ENCODE measurements at places on chromosomes 11 and 22.

DNA sequence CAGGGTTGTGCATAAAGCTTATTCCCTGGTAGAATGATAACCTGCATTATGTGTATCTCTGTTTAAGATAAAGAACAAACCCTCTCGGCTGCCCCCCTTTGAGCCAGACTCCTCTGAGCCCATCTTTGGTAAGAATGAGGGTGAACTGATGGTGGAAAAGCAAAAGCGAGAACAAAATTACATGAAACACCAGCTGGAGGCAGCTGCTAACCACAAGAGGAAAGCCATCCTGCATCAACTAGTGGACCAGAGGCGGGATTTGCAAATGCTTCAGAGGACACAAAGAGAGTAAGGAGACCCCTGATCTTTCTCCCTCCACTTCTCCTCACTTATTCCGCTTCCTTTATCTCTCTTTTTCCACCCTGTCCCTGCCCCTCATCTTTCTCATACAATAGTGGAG is 40.3 kb downstream of the CCDC81 start:
- DNase-seq: no peak

- DNase-seq: no peak
These were observed 201.6 kb downstream of the DSCAML1 start for GRCh38 chr11:117595440-117595839.

DNA sequence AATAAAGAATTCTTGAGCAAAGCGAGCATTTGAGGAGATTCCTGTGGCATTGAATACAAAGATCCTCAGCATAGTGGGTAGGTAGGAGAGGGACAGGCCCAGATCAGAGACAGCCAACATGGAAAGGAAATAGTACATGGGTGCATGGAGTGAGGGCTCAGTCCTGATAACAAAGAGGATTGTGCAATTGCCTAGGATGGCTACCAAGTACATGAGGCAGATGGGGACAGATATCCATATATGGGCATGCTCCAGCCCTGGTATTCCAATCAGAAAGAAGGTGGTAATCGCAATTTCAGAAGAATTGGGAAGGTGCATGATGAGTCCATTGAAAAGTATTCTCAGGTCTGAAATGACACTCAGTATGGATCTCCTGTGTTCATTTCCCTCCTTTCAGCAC is 8.6 kb downstream of the OR51T1 start:
- DNase-seq: peak; percentile 74

- peak; percentile 97 for DNase-seq
These were observed 6.8 kb upstream of the CHKA start for GRCh38 chr11:68127714-68128681.

DNA sequence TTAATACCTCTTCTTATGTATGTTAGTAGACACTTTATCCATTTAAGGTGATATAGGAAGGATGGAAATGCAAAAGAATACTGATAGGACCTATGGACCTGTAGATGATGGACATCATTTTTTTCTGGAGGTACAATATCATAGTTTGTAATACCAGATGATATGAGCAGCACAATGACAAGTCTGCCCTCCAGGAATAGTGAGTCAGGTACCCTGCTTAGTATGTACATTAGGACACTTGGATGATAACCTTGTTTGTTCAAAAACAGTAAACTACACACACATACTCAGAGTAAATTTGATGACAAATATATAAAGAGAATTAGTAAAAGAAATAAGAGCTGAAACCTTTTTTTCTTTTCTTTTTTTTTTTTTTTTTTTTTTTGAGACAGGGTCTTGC is 58.7 kb upstream of the B3GNT6 start:
- no peak for DNase-seq

DNA sequence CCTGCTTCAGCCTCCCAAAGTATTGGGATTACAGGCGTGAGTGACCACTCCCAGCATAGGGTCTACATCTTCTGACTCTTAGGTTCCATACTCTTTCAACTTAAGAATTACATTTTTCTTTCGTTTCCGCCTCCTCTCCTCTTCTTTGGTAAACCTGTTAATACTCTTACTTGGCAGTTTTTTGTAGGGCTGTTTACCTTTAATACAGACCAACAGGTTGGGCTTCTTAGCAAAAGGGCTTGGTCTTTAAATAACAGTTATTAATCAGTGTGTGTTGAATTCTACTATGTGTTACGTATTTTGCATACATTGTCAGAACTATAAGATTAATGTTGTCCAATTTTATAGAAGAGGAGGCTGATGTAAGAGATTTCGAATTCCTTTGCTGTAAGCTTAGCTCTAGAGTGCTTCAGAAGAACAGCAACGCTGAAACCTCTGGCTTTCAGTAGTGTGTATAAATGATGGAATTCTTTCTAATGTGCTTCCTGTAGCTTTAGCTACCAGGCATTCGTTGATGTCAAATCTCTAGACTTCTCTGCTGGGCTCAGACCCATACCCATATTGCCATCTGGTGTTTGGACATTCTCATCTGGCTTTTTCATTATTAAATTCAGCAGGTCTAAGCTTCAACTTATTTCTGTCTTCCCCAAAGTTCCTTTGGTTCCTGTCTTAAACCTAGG is 3.1 kb downstream of the FDX1 start:
- DNase-seq: peak; percentile 51

GRCh38 chr11:61787928-61788491 is 4.4 kb downstream of the TMEM258 start:
- DNase-seq: peak; percentile 65

GRCh38 chr11:126501641-126502040 is 146.2 kb downstream of the ST3GAL4 start:
- no peak for DNase-seq

GRCh38 chr11:134691985-134692384 is 279.9 kb upstream of the B3GAT1 start:
- DNase-seq: no peak

- DNase-seq: no peak
These were observed 110.2 kb upstream of the MTNR1B start for GRCh38 chr11:92859156-92859690.

- no peak for DNase-seq
These were observed 75.3 kb downstream of the PKNOX2 start for GRCh38 chr11:125239585-125240560.

DNA sequence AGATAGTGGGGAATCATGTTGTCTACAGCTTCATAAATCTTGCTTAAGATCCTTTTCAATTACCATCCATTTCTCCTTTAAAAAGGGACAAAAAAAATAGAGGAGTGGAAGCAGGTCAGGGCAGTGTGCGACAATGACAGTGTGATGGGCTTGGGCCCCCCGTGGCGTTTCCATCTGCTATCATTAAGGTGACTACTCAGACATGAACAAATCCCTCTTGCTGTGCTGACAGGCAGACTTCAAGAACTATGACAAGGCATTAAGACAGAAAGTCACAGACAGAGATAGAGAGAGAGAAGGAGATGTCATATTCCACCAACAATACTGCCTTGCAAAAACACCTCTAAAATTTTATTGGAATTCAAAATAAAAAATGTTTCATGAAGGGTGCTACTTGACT is 263.2 kb downstream of the DCDC1 start:
- peak; percentile 42 for DNase-seq

GRCh38 chr11:103736315-103737036 is 300.0 kb upstream of the DDI1 start:
- no peak for DNase-seq

DNA sequence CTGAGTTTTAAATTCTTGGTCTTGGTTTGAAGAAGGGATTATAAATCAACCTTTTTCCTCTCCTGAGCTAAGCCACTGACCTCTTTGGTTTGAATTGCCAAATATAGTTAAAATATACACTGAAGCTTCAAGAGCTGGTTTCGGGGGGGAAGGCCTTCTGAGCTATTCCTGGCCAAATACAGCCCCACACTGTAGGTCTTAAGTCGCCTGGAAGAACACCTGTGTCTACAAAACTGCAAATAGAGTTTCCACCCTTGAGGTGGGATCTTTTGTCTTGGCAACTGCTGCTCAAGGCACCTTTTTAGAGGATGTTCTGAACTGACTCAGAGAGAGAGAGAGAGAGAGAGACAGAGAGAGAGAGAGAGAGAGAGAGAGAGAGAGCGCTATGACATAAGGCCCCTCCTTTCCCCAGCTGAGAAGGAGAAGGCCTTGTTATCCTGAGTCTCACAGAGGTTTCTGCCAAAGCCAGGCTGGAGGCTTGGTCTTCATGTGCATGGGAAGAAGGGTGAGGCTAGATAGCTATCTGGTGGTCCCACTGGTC is 5.5 kb downstream of the ADM start:
- DNase-seq: no peak

- no peak for DNase-seq
These were observed 327.4 kb downstream of the CTTN start for GRCh38 chr11:70725739-70726138.

GRCh38 chr11:132278801-132279574 is 908.6 kb downstream of the NTM start:
- DNase-seq: peak; percentile 55

DNA sequence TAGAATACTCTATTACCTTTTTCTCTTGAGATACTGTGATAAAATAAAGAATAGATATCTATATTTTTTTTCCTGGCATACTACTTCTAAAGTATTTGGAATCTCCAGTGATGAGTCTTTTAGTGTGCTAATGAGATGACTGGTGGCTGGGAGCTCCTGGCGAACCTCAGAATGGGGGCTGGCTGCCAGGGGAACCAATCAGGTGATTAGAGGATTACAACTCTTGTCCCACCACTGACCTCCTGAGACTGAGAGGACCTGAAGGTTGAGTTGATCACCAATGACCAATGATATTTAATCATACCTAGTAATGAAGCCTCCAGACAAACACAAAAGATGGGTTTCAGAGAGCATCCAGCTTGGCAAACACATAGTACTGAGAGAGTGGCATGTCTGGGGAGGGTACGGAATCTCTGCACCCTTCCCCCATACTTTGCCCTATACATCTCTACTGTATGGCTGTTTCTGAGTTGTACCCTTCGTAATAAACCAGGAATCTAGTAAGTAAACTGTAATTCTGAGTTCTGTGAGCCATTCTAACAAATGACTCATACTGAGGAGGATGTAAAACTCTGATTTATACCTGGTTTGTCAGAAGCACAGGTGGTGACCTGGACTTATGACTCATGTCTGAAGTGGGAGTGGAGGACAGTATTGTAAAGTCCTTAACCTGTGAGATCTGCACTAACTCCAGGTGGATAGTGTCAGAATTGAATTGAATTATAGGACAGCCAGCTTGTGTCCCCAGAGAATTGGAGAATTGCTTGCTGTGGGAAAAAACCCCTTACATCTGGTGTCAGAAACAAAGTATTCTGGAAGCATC is 325.3 kb upstream of the LRRC4C start:
- no peak for DNase-seq

GRCh38 chr11:1858576-1858975 is 5.7 kb downstream of the LSP1 start:
- no peak for DNase-seq

DNA sequence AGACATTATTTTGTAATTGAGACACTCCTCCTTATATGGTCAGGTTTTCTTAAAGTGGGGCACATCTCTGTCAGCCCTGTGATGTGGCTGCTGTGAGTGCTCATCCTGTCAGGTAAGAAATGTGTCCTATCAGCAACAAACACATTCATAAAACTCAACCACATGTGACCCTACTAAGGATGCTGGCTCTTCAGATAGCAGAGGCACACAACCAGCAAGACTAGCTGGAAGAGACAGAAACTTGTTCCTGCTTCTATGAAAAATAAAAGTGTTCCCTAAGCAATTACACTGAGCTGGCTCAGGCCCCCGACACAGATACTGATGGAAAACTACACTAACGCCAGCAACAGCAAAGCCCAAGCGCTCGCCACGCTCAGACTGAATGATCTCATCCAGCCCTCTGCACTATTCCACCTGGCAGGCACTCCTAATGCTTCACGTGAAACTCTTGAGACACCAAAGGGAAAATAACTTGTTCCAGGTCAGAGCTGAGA is 49.8 kb upstream of the CYP2D6 start:
- DNase-seq: peak; percentile 76

GRCh38 chr22:24501301-24502005 is 6.3 kb downstream of the UPB1 start:
- DNase-seq: no peak

- DNase-seq: no peak
These were observed 16.8 kb upstream of the PRG2 start for GRCh38 chr11:57407010-57407920.

GRCh38 chr11:42571131-42571877 is 740.5 kb upstream of the API5 start:
- DNase-seq: no peak

- no peak for DNase-seq
These were observed 124.2 kb upstream of the PITPNB start for GRCh38 chr22:28043266-28043665.

DNA sequence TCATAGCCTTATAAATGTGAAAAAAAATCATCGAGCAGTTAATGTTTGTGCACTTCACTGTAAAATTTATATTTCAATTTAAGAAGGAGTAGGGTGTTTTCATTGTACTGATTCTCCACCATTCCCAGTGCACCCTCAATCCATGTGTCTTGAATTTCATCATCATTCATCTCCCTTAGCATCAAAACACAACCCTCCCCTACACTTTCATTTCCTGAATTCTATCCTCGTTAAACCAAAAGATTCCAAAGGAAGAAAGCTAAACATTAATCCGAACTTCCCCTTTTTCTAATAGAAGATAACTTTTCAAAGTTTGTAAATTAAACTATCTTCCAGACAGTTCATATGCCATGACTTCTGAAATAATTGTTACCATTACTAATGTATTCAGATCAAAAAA is 34.1 kb upstream of the OR8B8 start:
- DNase-seq: peak; percentile 71

DNA sequence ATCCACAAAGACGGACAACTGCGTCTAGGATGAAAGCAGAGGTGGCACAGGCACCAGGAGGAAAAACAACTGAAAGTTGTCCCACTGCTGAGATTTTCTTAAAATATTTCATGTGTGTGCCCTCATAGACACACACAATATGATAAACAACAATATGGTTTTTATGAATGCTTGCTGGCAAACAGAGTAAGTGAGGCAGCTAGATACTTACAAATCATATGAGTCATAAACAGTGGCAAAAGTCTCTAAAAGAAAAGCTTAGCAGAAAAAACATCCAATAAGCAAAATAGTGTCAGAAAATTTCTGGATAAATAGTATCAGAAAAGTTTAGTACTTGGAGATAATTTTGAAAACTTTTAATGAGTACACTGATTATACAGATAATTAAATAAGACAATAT is 101.2 kb upstream of the DDI1 start:
- no peak for DNase-seq

DNA sequence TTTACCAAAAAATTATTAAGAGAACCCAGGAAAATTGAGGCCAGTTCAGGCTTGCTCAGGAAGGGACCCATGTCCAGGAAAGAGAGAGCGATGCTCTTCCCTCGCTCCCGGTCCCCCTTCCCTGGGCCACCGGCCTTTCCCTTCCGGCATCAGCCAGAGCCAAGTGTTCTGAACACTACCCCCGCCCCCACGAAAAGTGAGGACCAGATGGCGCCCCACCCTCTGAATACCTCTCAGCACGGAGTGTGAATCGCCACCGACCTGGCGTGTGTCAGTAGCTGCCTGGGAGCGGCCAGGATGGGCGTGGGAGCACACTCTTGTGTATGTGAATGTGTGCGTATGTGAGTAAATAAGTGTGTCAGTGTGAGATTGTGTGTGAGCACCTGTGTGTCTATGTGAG is 20.2 kb downstream of the RPS6KA4 start:
- DNase-seq: no peak

- DNase-seq: no peak
These were observed 48.0 kb downstream of the KDM2A start for GRCh38 chr11:67167091-67167490.

GRCh38 chr11:33157103-33158027 is 3.9 kb downstream of the CSTF3 start:
- DNase-seq: no peak

GRCh38 chr22:46458525-46458924 is 78.9 kb downstream of the CELSR1 start:
- DNase-seq: no peak
